Activated T-cell treated with anti-CD3 and anti-CD28 coated beads, Interleukin-2, amount 50 U/mL, for 48 hours (primary cell): ENCODE measurements at places on chromosomes 11 and 22.
A peak's percentile ranks its signal among the peaks of the same experiment; 100 is the strongest.

DNA sequence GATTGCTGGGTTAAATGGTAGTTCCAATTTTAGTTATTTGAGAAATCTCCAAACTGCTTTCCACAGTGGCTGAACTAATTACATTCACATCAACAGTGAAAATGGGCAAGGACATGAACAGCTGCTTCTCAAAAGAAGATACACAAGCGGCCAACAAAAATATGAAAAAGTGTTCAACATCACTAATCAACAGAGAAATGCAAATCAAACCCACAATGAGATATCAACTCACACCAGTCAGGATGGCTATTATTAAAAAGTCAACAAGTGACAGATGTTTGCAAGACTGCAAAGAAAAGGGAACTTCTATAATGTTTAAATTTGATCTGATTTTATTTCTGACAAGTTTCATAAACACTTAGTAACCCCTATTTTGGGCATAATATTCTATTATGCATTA is 537.5 kb downstream of the DLG2 start:
- no peak for DNase-seq

DNA sequence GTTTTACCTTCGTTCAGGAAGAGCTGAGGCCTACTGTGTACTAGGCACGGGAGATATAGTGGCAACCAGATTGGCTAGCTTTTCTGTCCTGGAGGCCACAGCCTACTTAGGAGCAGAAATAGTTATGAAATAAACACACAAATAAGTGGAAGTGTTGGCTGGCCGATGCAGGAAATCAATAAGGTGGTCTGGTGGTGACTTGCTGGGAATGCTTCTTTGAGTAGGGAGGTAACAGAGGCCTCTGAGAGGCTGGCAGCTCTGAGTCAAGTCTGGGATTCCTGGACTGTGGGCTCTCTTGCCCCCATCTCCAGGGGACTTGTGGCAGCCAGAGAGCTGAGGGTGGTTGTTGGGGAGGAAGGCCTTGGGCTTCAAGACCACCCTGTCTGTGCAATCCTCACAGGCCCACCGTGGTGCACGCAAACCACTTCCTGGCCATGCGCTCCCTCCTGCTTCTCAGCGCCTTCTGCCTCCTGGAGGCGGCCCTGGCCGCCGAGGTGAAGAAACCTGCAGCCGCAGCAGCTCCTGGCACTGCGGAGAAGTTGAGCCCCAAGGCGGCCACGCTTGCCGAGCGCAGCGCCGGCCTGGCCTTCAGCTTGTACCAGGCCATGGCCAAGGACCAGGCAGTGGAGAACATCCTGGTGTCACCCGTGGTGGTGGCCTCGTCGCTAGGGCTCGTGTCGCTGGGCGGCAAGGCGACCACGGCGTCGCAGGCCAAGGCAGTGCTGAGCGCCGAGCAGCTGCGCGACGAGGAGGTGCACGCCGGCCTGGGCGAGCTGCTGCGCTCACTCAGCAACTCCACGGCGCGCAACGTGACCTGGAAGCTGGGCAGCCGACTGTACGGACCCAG is 4.1 kb downstream of the SERPINH1 start:
- DNase-seq: no peak

- DNase-seq: no peak
Observed at GRCh38 chr11:83569134-83569805, 283.1 kb upstream of the CCDC90B start.

DNA sequence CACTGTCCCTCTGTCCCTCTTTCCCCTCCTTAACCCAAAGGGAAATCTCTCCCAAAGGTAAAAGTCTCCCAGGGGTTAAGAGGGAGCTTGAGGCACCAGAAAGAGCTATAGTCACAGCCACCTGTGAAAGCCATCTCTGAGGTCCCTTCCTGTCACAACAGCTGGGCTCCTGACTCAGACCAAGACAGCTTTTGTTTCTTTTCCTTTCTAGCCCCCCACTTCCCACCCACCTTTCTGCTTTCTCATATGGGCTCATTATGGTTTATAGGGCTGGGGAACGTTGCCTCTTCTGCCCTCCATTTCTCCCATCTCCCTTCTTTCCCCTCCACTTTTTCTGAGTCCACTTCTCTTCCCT is 19.1 kb downstream of the MIF start:
- no peak for DNase-seq

DNA sequence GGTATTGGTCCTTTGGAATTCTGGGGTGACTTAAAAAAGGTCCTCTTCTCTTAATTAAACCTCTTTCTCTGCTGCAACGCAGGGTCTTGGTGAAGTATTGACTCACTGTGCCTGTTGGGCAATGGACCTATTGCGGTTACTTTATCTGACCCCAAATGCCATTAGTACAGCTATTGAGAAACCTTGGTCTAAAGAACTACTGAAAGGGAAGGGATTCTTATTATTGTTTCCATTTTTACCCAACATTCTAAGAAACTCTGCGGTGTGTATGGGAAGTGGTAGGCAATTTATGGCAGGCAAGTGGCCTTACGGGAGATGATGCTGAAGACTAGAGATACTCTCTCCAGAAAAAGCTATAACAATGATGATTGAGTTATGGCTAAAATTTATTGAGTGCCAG is 12.5 kb downstream of the SLC6A5 start:
- no peak for DNase-seq

GRCh38 chr11:112797092-112797491 is 164.1 kb upstream of the NCAM1 start:
- DNase-seq: no peak

- no peak for DNase-seq
Observed at GRCh38 chr11:117643606-117644300, 153.3 kb downstream of the DSCAML1 start.

DNA sequence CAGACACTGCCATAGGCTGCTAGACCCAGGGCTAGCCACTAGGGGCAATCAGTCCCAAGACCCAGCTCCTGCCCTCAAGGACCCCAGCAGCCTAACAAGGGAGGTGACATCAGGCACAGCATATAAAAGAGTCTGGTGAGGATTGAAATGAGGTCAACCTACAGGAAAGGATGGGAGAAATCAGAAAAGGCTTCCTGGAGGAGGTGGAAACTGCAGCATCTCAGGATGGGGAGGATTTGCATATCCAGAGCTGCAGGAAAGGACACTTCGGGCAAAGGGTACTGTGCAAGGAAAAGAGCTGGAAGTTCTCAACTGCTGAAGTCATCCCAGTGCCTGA is 2.9 kb upstream of the ARFGAP2 start:
- peak; percentile 60 for DNase-seq

DNA sequence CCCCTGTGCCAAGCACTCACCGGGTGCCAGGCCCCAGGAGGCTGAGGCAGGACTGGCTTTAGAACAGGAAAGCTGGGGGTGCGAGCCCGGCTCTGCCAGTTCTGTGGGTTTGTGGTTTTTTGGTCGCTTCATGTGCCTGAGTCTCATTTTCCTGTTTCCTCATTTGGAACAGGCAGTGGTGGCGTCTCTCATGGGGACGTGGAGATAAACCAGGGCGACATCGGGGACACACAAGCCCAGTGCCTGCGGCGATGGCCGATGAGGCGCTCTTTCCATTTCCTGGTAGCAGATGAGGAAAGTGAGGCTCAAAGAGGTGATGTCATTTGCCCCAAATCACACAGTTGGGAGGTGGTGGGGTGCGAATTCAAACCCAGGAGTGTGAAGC is 20.8 kb upstream of the CHKA start:
- peak; percentile 77 for DNase-seq

DNA sequence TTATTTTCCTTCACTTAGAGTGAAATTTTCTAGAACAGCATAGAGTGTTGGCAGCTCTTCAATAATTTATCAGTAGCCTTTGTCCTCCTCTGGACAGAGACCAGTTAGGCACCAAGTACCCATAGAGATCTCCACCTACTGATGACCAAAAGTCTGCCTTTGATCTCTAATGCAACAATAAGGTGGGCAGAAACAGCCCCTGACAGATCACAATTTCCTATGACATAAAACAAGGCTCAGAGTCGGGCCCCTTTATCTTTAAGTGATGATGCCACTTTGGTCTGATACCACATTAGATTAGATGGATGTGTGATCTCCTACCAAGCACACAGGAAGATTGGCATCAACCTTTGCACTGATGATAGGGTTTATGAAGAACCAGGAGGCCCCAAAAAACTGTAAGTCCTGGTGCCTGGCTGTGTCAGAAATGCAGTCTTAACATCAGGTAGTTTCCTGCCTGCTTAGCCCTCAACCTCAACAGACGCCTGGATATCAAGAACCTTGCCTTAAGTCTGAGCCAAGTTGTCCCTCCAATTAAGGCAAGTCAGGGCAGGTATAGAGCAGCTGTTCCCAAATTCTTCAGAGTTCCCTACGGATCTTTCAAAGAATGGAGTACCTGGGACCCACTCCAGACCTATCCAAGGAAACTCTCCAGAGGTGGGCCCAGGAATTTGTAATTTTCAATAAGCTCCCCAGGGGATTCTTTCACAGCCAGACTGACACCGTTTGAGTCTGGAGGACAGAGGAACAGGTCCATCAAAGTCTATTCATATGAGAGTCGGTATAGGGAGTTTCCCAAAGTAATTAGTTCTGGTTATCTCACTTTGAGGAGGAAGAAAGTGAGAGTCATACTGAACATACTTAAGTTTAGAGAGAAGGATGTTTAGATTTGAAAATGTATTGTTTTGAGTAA is 30.6 kb upstream of the TMPRSS4 start:
- peak; percentile 52 for DNase-seq

DNA sequence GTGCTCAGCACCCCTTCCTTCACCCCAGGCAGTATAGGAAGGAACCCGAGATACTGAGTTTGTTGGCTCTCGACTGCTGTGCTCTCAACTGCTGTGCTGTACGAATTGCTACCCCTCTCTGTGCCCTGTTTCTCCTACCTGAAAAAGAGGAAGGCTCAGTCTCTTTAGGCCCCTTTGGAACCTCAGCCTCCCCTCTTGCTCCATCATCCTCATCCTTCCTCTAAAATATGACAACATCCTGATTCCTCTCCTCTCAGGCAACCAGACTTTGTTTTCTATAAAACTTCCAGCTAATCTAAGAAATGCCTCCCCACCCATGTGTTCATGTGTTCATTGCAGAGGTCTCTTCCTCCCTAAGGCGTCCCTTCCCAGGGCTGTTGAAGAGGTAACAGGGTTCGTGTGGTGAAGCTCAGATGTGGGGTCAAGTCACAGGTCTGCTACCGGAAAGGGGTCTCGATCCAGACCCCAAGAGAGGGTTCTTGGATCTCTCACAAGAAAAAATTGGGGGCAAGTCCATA is 35.5 kb upstream of the CD82 start:
- no peak for DNase-seq

- DNase-seq: no peak
Observed at GRCh38 chr22:41848468-41848867, 15.6 kb downstream of the SREBF2 start.

- DNase-seq: no peak
Observed at GRCh38 chr11:112437096-112437495, 176.4 kb upstream of the PLET1 start.

DNA sequence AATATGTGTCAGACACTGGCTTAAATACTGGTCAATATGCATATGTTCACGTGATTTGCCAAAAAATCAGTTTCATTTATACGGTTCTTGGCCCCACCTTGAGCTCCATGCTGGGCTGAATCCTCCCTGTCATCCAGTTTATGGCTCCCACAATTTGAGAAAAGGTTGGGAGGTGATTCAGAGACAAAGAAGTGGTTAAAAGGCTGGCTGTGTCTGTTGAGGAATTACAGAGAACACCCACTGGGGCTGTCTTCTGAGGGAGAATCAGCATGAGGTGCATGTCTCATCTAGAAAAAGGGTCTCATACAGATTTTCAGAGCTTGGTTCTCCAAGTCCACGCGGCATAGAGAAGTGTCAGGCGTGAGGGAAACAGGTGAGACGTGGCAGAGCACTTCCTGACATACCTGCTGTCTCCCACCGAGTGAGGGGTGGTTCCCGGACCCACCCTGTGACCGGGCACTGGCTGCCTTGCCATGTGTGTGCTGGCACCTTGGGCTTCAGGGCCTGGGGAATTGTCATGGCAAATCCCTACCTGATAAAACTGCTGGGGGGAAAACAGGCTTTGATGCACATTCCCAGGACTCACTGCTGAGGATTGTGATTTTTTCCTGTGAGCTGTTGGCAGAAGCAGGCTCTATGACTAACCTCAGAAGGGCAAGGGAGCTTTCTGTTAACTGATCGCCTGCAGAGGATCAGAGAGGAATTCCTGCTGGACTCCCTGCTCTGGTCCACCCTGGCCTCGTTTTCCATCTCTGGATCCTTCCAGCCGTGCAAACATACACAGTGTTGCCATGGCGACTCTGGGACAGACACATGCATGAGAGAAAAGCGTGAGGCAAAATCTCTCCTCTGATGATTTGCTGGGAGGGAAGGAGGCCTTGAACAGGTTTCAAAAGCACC is 223.6 kb downstream of the ADAMTS15 start:
- no peak for DNase-seq

DNA sequence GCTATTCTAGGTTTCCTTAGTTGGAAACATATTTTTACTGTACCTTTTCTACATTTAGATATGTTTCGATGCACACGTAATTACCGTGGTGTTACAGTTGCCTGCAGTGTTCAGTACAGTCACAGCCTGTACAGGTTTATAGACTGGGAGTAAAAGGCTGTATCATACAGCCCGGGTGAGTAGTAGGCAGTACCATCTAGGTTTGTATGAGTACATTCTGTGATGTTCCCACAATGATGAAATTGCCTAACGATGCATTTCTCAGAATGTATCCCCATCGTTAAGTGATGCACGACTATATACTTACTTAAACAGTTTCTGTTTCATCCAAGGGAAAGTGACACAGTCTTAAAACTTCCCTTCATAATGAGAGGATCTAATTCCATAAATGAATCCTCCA is 13.1 kb upstream of the THY1 start:
- no peak for DNase-seq

DNA sequence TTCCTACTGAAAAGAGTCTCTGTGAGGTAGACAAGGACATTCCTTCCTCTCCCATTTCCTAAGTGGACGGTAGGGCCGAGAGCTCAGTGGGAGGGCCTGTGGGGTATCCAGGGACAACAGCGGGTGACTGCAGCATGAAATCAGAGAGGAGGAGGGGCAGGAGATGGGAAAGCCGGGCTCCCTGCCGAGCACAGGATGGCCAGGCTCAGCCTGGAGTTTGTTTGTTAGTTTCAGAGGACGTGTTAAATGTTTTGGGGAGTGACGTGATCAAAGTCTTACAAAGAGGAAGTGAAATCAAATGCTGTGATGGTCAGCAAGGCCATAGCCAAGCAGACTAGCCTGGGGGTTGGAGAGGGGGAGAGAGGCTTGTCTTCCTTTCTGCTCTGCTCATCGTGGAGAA is 152.7 kb downstream of the ADAMTS15 start:
- no peak for DNase-seq
